Mucosa of gallbladder (tissue), 1 donor: ENCODE measurements at places on chromosomes 7 and 10. TPM values are rescaled to one million over a fixed set of nuclear protein-coding genes. Genes with fewer than 3 reads are reported as not detected.

TMEM229A gene
- total RNA-seq = 0.66 TPM

CRYGN gene
- total RNA-seq = 0.43 TPM

GNGT1 gene
- not detected for total RNA-seq

ACHE gene
- total RNA-seq = 8.4 TPM

CAMK2B gene
- 0.23 TPM for total RNA-seq

STOX1 gene
- 2.6 TPM for total RNA-seq

HOXA1 gene
- 0.40 TPM for total RNA-seq

SH2D4B gene
- total RNA-seq = not detected

GIMAP1 gene
- 5.1 TPM for total RNA-seq

CD36 gene
- total RNA-seq = 35.8 TPM

CLCN1 gene
- total RNA-seq = 1.2 TPM

TEX47 gene
- total RNA-seq = not detected

CCDC71L gene
- 20.4 TPM for total RNA-seq

ITPRID1 gene
- 0.43 TPM for total RNA-seq

CLRN3 gene
- 40.8 TPM for total RNA-seq

ANXA8 gene
- total RNA-seq = 0.52 TPM

GRCh38 chr10:67612577-67613537 is 83.1 kb downstream of the CTNNA3 start:
- DNase-seq = no peak

DNA sequence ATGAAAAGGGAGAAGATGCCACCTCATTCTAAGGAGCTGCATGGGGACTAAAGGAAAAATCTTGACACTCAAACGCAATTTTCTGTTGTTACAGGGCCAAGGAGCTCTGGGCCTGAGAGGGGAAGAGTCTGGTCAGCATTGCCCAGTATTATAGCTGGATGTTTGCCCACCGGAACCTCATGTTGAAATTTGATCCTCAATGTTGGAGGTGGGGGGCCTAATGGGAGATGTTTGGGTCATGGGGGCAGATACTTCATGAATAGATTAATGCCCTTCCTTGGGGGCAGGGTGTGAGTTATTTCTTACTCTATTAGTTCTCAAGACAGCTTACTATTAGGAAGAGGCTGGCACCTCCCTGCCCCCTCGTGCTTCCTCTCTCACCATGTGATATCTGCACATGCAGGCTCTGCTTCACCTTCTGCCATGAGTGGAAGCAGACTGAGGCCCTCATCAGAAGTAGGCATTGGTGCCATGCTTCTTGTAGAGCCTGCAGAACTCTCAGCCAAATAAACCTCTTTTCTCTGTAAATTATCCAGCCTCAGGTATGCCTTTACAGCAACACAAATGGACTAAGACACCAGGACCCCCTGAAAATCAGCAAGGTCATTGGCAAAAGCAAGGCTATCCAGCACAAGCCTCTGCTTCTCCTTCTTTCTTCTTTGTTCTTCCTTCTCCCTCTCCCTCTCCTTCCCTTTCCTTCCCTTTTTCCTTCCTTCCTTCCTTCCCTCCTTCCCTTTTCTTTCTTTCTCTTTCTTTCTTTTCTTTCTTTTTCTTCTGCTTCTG is 15.1 kb downstream of the GCK start:
- no peak for DNase-seq

DNA sequence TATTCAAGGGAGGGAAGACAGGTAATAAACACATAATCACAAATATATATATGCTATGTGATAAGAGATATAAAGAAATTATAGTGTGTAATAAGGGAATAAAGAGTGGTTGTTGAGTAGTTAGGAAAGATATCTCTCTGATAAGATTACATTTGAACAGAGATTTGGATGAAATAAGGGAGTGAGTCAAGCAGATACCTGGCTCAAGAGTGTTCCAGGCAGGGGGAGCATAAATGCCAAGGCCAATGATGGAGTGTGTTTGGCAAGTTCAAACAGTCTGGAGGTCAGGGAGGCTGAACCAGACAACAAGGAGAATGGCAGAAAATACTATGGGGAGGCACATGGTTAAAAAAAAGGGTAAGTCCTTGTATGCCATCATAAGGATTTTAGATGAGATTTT is 4.8 kb upstream of the GNAI1 start:
- no peak for DNase-seq

- peak; percentile 8 for DNase-seq
These were observed 27.1 kb downstream of the KLF6 start for GRCh38 chr10:3757638-3758490.

- DNase-seq = no peak
These were observed 113.1 kb upstream of the SORCS1 start for GRCh38 chr10:107277591-107277990.

GRCh38 chr10:22315455-22316285 is 518 bp upstream of the COMMD3 start:
- DNase-seq = no peak

DNA sequence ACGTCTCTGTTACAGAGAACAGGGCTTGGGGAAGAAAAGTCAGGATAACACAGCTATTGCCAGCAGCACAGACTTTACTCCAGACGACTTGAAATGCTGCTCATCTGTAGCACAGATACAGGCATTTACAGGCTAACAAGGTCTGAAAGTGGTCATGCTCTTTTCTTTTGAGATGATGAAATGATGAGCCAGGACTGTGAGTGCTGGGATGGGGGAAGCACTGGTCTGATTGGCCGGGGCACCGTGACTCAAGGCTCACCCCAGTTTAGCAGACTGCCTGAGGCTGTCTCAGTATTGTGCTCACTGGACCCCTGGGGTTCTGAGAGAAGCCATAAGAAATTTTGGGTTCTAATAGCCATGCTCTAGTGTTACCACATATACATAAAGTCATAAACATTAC is 12.4 kb downstream of the SMKR1 start:
- DNase-seq = no peak

DNA sequence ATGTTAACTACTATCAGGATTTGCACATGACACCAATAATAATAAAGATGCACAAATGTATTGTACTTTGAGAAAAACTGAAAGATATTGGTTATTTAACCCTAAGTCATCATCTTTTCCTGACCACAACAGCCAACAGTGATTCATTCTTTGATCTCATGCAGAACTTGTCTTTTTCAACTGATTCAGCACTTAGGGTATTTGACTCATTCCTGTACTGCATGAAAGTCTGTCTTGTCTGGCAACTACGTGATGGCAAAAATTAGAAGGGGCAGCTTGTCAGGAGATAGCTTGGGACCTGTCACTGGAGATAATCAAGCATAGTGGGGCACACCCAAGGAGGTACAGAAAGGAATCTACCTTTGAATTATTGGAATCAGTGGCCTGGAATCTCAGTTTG is 77.8 kb upstream of the LRRC17 start:
- DNase-seq = no peak

- no peak for DNase-seq
These were observed 7.1 kb downstream of the SHH start for GRCh38 chr7:155804897-155805825.

DNA sequence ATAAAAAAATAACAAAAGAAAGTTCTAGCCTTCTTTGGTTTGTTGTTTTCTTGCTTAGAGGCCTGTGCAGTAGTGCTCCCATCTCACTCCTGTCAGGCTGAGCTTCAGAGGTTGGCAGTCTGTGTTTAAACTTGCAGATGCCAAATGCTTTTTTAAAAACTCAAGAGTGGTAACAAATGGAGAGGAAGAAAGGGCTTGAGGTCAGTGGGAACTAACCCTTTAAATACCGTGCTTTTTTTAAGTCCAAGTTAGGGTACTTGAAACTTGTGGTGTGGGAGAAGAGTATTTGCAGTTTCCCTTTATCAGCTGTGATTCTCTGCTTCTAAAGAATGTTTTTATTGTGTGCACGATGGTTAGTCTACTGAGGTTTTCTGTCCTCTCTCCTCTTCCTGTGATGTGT is 29.4 kb downstream of the ZRANB1 start:
- no peak for DNase-seq

DNA sequence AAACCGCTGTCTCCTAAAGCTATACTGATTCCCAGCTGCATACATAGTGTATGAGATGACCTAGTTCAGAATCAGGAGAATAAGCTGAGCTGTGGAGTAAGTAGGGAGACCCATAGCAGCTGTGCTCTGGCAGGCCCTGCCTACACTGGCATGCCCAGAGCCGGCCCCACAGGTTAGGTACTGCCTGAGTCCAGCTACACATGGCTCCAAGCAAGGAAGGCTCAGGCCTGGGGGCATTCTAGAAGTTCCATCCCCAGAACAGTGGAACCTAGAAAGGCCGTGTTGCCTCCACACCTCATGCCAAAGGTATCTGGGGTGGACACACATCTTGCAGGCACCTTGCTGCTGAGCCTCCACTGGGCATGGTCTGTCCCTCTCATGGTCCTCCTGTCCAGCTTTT is 195.7 kb upstream of the CDCA7L start:
- no peak for DNase-seq

GRCh38 chr7:74502216-74502891 is 48.6 kb downstream of the GTF2IRD1 start:
- no peak for DNase-seq

- peak; percentile 56 for DNase-seq
These were observed 70.5 kb downstream of the SH3PXD2A start for GRCh38 chr10:103784723-103785418.

- no peak for DNase-seq
These were observed 355.9 kb upstream of the TMEM229A start for GRCh38 chr7:124388751-124389150.

DNA sequence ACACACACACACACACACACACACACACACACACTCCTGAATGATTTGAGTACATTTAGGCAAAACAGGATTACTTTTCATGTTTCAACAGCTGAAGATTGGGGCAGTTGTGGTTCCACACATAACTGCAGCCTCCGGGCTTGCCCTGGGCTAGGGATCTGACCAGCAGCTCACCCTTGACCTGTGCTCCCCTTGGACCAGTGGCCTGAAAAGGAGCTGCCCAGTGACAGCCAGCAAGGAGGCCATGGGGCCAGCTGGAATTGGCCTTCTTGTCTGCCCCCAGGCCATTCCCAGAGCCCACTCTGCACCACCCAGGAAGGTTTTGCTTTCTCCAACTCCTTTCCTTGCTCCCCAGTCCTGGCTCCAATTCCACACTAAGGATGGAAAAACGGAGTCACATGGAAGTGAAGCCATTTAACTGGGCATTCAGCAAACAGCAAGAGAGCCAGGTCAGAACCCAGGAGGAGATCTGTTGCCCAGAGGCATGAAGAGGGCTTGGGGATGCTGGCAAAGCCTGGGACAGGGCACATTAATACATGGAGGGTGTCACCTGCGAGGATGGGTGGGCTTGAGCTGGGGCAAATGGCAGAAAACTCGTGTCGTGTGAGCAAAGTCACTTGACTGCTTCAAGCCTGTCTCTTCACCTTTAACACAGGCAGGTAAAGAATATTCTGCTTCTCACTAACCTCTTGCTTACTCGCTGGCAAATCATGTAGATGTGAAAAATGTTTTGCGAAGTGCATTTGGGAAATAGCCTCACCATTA is 61.5 kb upstream of the GDF10 start:
- DNase-seq = no peak

DNA sequence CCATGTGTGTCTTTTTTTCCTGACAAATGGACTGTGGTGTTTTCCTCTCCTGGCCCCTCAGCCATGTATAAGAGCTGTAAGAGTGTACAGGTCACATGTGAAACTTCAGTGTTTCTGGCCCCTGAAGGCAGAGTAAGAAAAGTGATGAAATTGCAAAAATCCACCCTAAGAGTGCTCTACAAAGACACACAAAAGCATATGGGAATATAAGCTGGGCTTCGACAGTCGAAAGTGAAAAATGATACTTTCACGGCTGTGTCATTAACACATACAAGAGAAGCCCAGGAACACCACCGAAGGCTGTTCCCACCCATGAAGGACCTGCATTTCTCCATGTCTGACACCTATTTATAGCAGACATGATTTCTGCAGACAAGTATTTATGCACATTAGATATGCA is 192.2 kb downstream of the PARD3 start:
- DNase-seq = no peak

GRCh38 chr10:31000071-31000782 is 31.4 kb downstream of the ZNF438 start:
- peak; percentile 44 for DNase-seq

GRCh38 chr7:147535701-147536111 is 1054.9 kb upstream of the C7orf33 start:
- DNase-seq = no peak

DNA sequence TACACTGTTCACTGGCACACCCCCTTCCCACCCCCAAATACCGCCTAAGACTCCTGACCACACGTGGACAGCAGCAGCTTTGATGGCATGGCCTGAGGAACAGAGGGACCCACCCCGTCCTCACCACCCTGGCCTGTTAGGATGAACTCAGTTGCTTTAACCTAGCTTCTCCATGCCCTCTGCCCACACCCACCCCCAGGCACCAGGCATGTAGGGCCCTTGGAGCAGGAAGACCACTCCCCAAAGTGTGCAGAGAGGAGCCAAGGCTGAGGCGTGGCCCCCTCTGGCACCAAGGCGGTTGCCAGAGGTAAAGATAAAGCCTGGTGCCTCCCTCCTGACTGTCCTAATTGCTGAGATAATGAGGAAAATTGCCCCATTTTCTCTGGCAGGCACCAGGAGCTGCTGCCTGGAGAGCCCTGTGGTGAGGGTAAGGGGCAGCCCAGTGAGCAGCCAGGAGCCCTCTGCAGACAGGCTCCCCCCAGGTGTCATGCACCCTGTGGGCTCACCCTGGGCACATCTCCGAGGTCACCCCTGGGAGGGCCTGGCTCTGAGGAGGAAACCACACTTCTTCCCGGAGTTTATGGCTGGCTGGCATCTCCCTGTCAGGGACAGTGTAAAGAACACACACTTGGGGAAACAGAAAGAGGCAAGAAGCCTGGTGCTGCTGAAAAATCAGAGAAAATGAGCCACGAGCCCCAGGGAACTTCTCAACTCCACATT is 47.7 kb downstream of the LRRC20 start:
- no peak for DNase-seq

DNA sequence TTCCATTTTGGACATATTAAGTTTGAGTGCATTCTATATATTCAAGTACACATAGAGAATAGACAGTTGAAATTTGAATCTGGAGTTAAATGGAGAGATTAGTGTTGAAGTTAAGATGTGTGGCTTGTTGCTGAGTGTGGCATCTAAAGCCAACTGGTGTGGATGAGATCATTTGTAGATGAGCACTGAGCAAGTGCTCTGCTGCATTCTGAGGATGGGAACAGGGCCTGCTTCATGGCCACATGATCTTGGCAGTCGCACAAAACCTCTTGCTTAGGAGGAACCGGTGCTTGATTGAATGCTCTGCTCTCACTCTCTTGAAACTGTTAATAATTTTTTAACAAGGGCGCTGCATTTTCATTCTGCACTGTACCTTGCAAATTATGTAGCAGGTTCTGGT is 62.0 kb downstream of the EPDR1 start:
- no peak for DNase-seq
